ENCODE measurements at places on chromosomes 7 and 10. TPM values are rescaled to one million over a fixed set of nuclear protein-coding genes. Genes with fewer than 3 reads are reported as not detected.

Gene COL17A1
- total RNA-seq, result 0.32 TPM

Gene DPP6
- not detected for total RNA-seq

Gene FAM13C
- total RNA-seq, result 5.4 TPM

Gene UPP1
- total RNA-seq, result 20.9 TPM

Gene GSDME
- 5.3 TPM for total RNA-seq

Gene NCF1
- 3.9 TPM for total RNA-seq

Gene PAPSS2
- 11.8 TPM for total RNA-seq

Gene NKX2-3
- not detected for total RNA-seq

Gene SPDYE5
- not detected for total RNA-seq
